ENCODE measurements at places on chromosomes 1 and 21. TPM values are rescaled to one million over a fixed set of nuclear protein-coding genes. Genes with fewer than 3 reads are reported as not detected.

The ZNF593OS gene
- under 0.01 TPM for total RNA-seq

The WNT9A gene
- total RNA-seq, result 1.5 TPM

The TDRD5 gene
- total RNA-seq, result not detected

The DR1 gene
- total RNA-seq, result 25.8 TPM

The OR2L2 gene
- total RNA-seq, result under 0.01 TPM

The HSD11B1 gene
- total RNA-seq, result 16.5 TPM

The COQ8A gene
- 11.3 TPM for total RNA-seq

The SLAMF8 gene
- not detected for total RNA-seq

The COX20 gene
- 16.8 TPM for total RNA-seq

The PLD5 gene
- total RNA-seq, result not detected

The TEDDM1 gene
- not detected for total RNA-seq

Data from subcutaneous preadipocyte (primary cell).